ENCODE measurements at places on chromosomes 7 and 10. TPM values are rescaled to one million over a fixed set of nuclear protein-coding genes. Genes with fewer than 3 reads are reported as not detected.

ODAD2 gene
- polyA plus RNA-seq: 2.1 TPM

GNG11 gene
- 9.4 TPM for polyA plus RNA-seq

TMEM106B gene
- polyA plus RNA-seq: 86.0 TPM

AOAH gene
- 7.0 TPM for polyA plus RNA-seq

GPRIN2 gene
- polyA plus RNA-seq: 0.17 TPM

HMX3 gene
- polyA plus RNA-seq: not detected

C10orf67 gene
- polyA plus RNA-seq: 0.13 TPM

SPDYE11 gene
- polyA plus RNA-seq: not detected
